Thoracic aorta (tissue), 2 donors: ENCODE measurements at places on chromosomes 11 and 22.

GRCh38 chr22:30647536-30647935, 12.0 kb downstream of the SLC35E4 start:
- DNase-seq: no peak

- DNase-seq: no peak
Measured at GRCh38 chr11:17734418-17734911, at the start of gene KCNC1. Gene KCNC1 (plus strand): TSS chr11:17734781. CDS start chr11:17736003, 1,222 bp downstream.

GRCh38 chr11:12092714-12093113, 17.7 kb upstream of the MICAL2 start:
- no peak for DNase-seq

- DNase-seq: no peak
Measured at GRCh38 chr11:93645938-93646337, 15.5 kb upstream of the CEP295 start.

DNA sequence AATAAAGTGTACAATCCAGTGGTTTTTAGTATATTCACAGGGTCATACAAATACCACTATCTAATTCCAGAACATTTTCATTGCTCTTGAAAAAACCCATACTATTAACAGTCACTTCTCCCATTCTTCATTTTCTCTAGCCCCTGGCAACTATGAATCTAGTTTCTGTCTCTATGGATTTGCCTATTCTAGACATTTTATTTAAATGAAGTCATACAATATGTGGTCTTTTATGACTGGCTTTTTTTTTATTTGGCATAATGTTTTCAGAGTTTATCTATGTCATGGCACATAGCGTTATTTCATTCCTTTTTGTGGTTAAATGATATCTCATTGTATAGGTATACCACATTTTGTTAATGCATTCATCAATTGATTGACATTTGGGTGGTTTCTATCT, 59.4 kb downstream of the KDM2A start:
- DNase-seq: no peak

GRCh38 chr22:23262518-23263332, 82.4 kb downstream of the BCR start:
- no peak for DNase-seq

DNA sequence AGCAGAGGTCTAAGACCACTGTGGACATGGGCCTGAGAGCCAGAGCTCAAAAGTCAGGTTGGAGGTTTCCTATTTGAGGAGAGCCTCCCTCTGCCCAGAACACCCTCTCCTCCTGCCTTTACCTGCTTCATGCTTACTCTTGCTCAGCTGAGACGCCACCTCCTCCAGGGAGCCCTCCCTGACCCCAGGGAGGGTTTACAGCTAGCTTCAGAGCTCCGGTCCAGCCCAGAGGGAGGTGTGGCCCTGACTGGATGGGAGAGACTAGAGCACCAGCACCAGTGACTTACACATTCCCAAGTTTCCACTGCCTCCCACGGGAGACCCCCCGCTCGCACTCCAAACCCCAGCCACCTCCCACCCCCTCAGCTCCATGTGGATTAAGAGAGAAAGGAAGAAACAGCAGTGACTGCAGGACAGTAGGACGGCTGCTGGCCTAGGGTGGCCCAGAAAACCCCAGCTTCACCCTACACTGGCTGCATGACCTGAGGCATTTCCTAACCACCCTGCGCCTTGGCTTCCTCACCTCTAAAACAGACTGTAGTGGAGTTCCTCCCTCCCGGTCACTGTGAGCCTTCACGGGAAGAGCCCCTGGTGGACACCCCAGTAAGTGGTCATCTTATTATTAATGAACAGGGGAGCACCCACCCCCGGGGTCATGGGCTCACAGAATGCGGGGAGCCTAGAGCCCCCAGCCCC, 24.5 kb upstream of the PDGFB start:
- DNase-seq: no peak

GRCh38 chr11:75422248-75423231, 10.5 kb downstream of the KLHL35 start:
- no peak for DNase-seq

- peak; percentile 41 for DNase-seq
Measured at GRCh38 chr11:47523490-47524225, 29.3 kb downstream of the CELF1 start.

DNA sequence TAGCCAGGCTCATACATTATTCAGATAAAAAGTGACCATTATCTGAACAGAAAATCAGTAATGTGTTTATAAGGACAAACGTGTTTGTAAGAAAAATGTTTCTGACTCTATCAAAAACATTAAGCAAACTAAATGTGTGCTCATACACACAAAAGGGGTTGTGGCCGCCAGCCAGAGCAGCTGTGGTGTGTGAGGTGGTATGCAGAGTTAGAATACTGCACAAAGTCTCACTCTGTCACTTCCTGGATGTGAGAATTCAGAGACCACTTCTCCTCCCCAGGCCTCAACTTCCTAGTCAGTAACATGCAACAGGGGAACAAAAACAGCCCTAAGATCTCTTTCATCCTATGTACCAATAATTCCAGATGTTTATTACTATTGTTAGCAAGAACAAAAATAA, 9.4 kb downstream of the OR5B21 start:
- no peak for DNase-seq

GRCh38 chr22:46774253-46774979, 12.0 kb downstream of the TBC1D22A start:
- no peak for DNase-seq

GRCh38 chr11:42075180-42075579, 615.7 kb upstream of the LRRC4C start:
- DNase-seq: no peak

- DNase-seq: no peak
Measured at GRCh38 chr22:20965888-20966855, 883 bp upstream of the AIFM3 start.

- DNase-seq: no peak
Measured at GRCh38 chr11:43837879-43838278, 42.8 kb upstream of the ALKBH3 start.

DNA sequence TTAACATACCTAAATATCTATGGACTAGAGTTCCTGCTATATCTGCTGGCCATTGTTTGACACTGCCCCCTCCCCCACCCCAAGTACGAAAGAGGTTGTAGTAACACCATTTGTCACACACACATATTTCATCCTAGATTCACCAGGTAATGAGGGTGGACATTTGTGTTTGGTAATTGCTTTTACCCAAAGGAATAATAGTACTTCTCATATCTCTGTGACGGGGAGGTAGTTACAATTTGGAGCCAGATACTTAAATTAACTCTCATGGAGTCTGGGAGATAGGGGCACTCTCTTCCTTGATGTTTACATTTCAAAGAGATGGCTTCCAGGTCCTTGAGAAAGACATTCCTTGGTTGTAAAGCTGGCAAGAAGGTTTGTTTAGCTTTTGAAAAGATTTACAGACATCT, 38.7 kb downstream of the REXO2 start:
- no peak for DNase-seq

- no peak for DNase-seq
Measured at GRCh38 chr11:104792861-104793260, 105.4 kb downstream of the CASP12 start.

DNA sequence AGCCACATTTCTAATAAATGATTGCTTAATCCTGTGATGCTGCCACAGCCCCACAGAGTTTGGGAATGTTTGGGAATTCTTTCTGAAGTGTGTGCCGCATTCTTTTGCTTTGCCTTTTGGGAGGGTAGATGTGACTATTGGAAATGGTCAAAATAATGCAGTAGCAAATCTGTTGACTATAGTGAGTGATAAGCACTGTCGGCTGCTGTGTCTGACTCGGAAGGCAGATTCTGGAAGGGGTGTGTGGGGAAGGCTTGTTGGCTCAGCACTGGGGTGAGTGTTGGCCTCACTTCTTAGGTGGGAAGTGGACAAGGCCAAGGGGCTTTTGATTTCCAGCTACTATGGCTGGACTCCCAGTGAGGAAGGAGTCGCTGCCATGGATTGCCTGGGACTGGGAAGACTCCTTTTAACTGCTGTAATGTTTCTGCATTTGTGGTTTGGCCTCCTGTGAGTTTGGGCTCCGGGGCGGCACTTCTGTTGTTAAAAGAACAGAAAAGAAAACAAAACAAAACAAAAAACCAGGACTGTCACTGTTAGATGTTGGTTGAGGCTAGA, 20.1 kb downstream of the ZBTB16 start:
- DNase-seq: no peak

DNA sequence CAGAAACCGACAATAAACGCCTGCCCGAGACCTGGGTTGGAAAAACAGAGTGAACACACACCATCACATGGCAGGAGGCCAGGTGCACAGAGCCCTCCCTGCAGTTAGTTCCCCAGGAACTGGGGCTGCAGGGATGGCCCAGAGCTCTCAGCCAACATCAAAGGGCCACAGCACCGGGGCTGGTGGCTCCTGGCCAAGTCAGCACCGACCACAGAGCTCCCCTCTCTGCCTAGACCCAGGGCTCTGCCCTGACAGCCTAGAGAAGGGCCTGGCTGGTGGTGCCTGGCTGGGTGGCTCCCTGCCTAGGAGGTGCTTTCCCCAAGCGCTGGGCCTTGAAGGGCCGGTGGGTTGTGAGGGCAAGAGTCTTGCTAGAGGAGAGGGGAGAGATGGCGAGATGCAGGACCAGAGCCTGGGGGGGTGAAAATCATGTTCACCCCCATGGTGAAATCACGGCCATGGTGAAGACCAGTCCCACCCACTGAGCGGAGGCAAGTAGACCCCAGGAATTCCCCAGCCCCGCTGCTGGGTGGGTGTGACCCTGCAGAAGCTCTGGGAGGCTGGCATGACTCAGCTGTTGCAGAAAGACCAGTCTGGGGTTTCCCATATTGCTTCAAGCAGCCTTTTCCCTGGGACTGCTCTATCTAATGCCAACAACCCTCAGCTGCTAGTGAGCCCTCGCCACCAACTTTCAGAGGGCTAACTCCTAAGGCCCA, 7.2 kb upstream of the BID start:
- DNase-seq: no peak

- no peak for DNase-seq
Measured at GRCh38 chr11:26144291-26144690, 187.6 kb upstream of the ANO3 start.

DNA sequence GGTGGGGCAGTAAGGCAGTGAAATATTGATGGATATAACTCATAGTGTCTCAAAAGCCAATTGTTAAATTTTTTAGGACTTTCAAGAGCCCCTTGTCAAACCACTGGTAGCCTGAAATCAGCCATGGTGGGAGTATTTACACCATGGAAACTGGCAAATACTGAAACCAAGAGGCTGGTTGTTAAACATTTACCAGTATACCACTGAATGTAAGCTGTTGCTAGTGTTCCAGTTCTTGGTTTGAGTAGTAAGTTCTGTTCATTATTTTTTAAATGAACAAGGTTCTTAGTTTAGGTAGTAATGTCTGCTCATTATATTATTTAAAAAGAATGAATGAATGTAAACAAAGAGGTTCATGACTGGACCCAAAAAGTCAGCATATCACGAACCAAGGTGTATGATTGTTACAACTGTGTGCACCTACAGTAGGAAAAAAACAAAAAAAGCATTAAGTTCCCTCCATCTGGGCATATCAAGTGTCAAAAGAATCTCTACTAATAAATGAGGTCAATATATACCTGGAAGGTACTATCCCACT, 4.5 kb upstream of the EIF3F start:
- no peak for DNase-seq

DNA sequence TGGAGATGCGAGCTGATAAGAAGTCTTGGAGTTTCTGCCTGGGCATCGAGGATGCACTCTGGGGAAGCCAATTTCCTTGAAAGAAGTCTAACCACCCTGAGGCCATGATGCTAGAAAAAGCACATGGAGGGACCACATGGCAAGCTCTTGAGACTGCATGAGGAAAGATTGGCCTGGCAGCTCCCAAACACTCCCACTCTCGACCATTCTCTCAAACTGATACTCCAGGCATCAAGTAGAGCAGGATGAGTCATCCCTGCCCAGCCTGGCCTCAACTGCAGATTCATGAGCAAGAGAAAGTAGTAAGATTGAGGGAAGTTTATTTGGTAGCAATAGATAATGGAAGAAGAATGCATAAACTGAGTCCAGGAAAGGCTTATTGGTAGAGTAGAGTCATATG, 194.3 kb downstream of the KIF18A start:
- no peak for DNase-seq

DNA sequence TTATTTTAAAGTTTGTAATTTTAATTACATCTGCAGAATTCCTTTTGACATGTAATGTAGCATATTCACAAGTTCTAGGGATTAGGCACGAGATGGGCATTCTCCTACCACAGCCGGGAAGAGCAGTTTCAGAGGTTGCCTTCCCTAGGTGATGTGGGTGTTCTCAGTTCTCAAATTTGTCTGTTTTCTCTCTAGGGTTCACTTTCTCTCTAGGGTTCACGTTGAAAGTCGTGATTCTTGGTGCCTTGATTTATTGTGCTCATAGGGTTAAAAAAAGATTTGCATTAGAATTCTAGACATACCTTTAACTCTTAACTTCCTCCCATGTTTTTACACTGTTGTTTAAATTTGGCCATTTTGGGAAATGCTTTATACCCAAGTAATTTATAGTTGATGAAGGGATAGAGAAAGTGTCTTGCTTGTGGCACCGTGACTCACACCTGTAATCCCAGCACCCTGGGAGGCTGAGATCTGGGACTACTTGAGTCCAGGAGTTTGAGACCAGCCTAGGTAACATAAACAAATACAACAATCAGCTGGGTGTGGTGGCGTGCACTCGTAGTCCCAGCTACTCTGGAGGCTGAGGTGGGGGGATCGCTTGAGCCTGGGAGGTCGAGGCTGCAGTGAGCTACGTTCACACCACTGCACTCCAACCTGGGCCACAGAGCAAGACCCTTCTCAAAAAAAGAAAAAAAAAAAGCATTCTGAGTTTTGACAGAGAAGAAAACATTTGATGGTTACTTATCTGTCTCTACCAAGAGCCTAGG, 3.6 kb downstream of the MED15 start:
- no peak for DNase-seq

DNA sequence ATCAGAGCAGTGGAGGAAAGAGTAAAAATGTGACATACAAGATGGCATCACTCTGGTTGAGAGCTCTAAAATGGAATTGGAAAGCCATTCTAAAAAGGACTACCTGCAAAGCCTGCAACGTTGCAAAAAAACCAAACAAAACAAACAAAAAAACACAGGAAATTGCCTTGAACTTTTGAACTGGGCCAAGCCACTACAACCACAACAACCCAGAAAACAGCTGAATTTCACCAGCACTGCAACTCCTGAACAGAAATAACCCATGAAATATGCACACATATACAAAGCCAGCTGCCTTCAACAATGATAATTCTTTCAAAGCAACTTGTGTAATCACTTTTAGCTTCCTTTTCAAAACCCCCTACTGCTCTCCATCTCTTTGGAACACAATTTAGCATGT, 326.6 kb upstream of the LRRC4C start:
- no peak for DNase-seq

GRCh38 chr11:64331569-64332371, 8.2 kb upstream of the CCDC88B start:
- no peak for DNase-seq

- DNase-seq: no peak
Measured at GRCh38 chr11:19229671-19230070, 11.1 kb downstream of the E2F8 start.

DNA sequence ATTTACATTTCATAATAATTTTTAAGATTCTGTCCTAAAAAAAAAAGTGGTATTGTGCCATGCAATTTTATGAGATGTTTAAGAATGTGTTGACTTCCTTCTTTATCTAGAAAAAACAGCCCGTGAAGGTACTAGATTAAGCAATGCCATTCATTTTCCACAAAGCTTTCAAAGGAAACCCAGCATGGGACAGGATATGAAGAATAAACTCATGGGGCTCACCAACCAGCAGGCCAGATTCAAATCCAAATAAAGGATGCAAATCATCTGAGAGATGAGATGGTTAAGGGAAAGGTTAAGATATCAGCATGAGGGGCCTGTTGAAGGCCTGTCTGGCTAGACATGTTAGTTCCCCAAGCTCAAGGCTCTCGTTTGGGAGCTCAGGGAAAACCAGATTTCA, 199.1 kb downstream of the SWAP70 start:
- no peak for DNase-seq

GRCh38 chr11:102546923-102547471, 16.4 kb upstream of the MMP7 start:
- no peak for DNase-seq
